ENCODE measurements at places on chromosomes 2 and 18.

- no peak for DNase-seq
Observed at GRCh38 chr2:23092831-23093230, 292.1 kb upstream of the KLHL29 start.

- no peak for DNase-seq
Observed at GRCh38 chr2:5782103-5782502, 89.9 kb downstream of the SOX11 start.

DNA sequence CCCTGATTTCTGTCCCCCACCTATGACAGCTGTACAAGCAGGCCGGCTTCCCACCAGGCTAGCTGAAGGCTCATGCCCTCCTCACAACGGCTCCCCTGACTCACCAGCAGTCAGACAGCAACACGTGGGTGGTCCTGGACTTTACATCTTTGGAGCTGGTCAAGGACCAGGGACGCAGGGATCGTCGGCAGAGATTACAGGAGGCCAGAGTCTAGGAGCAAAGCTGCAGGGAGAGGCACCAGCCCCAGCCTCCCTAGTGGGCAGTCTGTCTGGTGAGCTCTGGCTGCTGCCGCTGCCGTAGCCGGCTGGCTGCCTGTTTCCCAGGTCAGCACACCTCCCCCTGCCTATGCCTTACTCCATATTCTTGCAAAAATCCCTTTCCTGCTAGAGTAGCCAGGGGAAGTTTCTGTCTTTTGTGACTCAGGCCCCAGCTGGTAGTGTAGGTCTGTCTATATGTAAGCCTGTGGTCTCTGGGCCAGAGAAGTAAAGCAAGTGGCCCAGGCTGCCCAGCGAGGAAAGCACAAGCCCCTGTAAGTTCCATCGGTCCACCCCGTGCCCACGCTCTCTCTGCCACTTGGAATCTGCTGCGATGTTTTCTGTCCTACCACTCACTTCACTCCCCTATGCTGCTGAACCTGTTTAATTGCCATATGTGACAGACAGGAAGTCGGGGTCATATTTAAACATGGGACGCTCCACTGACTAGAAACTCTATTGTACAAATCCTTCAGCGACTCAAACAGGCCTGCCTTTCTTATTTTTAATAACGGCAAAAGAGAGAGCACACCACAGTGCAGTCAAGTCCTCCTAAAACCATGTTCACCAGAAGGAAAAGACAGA lies 2.4 kb upstream of the ARHGEF4 start:
- DNase-seq, result no peak

GRCh38 chr2:19689646-19690168 lies 212.1 kb downstream of the TTC32 start:
- DNase-seq, result no peak

DNA sequence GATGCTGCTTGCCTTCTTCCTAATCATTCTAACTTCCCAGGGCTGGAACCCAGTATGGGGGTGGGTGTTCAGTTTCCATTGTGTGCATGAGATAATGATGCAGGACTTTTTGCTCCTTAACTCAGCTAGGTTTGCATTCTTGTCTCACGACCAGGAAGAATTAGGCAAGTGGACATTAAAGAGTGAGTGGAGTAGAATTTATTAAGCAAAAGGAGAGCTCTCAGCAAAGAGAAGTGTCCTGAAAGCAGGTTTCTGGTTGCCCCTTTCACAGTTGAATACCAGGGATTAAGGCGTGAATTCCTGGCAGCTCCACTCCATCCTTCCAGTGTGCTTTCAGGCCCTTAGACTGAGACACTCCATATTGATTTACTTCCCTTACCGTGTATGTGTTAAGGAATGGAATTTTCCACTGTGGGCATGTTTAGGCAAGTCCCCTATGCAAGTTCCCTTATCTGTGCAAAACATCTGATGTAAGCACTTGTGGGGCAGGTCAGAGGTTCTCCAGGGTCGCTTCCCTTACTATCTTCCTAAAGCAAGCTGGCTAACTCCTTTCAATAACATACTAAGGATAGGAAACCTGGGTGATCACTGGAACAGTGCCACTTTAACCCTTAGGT lies 126.5 kb downstream of the GPR39 start:
- DNase-seq, result no peak

DNA sequence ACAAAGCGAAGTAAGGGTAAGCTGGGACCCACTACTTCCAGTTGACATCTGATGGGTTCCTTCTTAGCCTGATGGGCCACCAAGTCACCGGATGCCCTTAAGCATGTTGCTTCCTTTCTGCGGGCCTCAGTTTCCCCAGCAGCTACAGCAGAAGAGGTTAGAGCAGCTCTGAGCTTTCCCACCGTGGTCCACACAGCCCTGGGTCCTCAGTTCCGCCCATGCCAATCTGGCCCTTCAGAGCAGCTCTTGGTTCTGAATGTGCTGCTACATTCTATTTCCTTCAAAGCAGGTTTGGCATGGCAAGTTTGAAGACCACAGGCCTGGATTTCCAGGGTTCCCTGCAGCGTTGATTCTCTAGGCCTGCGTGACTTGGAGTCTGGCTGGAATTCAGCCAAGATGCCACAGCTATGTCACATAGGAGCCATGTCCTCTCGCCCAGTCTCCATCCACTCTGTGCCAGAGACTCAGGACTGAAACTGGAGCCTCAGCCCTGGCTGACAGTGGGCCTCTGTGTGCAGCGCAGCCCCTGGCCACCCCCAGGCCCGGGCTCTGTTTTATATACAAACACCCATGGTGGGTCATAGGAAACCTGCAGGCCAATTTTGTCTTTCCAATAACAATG lies 79.6 kb downstream of the TFCP2L1 start:
- no peak for DNase-seq

DNA sequence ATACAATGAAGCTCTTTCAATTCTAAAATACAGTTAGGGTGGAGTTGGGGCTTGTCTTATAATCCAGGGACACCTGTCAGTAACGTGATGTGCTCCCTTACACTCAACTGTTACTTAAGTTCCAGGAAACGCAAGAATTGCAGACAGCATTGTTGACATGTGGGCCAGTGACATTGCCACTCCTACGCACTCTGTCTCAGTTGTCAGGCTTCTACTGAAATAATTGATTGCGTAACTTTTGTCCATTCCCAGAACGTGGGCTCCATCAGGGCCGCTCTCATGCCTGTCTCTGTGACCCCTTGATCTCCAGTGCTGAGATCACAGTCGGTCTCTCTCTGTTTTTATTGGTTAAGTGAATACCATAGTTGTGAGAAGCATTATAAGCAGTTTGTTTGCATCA lies 487.8 kb downstream of the GALR1 start:
- no peak for DNase-seq

GRCh38 chr2:142033393-142033792 lies 97.4 kb downstream of the LRP1B start:
- DNase-seq, result no peak

- no peak for DNase-seq
Observed at GRCh38 chr2:201901786-201902185, 95.4 kb downstream of the CDK15 start.

- DNase-seq, result no peak
Observed at GRCh38 chr2:172278667-172279066, 148.7 kb upstream of the ITGA6 start.

DNA sequence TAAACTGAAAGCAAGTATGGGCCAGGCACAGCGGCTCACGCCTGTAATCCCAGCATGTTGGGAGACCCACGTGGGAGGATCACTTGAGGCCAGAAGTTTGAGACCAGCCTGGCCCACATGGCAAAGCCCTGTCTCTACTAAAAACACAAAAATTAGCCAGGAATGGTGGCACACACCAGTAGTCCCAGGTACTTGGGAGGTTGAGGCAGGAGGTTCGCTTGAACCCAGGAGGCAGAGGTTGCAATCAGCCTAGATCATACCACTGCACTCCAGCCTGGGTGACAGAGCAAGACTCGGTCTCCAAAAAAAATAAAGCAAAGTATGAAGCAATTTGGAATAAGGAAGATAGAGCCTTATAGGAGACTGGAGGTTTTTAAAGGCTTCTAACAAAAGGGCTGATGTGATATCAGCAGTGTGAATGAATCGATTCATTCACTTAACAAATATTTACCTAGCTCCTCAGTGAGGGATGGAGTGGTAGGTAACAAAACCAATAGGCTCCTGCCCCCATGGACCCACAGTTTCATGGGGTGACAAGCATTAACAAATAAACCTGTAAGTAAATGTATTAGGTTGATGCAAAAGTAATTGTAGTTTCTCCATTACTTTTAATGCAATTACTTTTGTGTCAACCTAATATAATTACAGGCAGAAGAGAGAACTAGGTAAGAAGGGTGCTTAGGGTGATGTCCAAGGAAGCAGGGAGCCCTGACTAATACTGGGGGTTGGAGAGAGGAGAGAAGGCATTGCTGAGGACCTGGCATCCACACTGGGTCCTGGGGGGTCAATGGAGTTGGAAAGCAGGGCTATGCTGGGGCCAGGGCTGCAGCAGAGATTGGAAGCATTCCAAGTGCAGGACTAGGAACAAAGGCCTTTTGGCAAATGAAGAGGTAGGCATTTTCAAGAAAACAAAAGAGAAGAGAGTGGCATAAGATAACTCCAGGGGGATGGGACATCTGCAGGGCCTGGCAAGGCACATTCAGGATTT lies 195.4 kb upstream of the ARL4C start:
- DNase-seq, result no peak

GRCh38 chr2:184799379-184799778 lies 201.1 kb downstream of the ZNF804A start:
- no peak for DNase-seq

- DNase-seq, result no peak
Observed at GRCh38 chr18:35390951-35391700, 14.0 kb upstream of the ZNF396 start.

GRCh38 chr2:205848601-205849000 lies 166.3 kb downstream of the NRP2 start:
- no peak for DNase-seq

GRCh38 chr18:24915547-24915946 lies 436.4 kb downstream of the ZNF521 start:
- no peak for DNase-seq

GRCh38 chr2:236555481-236555880 lies 14.1 kb upstream of the ACKR3 start:
- DNase-seq, result no peak

DNA sequence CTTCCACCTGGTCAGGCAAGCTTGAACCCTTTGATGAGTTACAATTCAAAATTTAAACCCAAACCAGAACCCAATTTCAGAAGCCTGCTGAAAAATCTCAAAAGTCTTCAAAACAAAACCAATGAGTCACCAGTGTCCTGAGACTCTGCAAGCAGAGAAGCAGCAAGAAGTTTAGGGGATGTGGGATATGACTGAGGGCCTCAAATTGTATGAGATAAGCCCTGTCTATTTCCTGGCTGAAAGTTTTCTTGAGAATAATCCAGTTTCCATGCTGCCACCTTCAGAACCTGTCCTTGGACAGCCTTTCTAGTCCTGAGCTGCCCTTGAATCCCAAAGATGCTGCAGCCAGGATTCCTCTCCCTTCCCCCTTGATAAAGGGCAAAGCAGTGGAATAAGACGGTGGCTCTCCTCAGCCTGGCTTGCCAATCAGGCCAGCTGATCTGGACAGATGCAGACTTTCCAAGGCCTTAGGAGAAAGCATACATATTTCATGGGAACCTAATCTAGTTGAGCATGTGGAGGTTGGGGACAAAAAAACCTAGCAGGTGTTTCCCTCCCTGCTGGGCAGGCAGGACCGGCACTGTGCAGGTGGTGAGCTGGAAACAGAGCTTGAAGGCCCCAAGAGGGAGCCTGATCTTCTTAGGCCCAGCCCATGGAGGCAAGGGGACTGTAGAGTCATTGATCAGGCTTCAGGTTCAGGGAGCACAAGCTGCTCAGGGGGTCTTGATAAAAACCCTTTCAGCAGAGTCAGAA lies 278.0 kb upstream of the MGAT5 start:
- no peak for DNase-seq

- DNase-seq, result no peak
Observed at GRCh38 chr2:239768907-239769553, 256.1 kb downstream of the NDUFA10 start.

DNA sequence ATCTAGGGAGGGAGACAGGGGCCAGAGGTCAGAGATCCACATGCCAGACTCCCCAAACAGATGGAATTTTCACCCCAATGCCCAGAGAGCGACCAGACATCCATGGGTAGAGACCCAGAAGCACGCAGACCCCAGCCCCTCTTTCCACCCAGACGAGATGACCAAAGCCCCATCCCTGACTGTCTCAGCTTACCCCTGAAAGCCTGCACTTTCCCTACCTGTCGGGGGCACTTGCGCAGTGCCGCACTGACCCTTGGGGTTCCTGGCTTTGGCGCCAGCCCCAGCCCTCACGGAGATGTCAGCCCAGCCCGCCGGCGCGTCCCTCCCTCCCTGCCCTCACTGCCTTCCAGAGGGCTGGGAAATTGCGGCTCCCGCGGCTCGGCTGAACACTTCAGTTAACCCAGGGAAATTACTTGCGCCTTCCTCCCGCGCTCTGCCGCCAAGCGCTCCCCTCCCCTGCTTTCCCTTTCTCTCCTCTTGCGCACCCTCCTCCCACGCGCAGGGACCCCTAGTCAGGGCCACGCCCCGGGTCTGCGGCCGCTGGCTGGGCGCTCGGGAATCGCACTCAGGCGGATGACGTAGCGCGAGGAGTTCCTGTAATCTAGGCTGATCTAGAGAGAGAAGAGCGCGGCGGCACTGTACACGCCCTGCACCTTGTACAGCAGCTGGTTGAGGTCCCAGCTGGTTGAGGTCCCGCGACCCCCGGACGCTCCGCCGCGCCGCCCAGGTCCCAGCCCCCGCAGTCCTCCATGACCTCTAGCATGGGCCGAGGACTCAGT lies 12.0 kb downstream of the ALPG start:
- peak; percentile 56 for DNase-seq

DNA sequence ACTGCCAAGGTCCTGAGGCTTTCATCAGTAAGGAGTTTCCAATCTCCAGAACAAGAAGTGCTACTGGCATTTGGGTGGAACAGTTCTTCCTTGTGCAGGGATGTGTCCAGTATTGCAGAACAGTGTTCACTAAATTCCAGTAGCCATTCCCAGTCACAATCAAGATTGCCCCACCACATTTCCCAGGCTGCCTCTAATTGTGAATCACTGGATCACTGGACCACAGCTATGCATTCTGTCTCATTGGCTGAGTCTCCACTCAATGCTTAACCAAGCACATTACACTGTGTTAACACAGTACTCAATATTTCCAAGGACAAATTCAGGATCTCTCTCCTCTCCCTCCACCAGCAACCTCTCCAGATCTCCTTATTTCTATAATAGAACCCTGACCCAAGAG lies 160.2 kb upstream of the CCDC150 start:
- no peak for DNase-seq

GRCh38 chr2:230335461-230335863 lies 8.5 kb downstream of the SP140L start:
- no peak for DNase-seq

- DNase-seq, result peak; percentile 30
Observed at GRCh38 chr2:231297108-231297908, 98.2 kb upstream of the B3GNT7 start.

- no peak for DNase-seq
Observed at GRCh38 chr2:134420920-134421319, 167.0 kb downstream of the MGAT5 start.

- DNase-seq, result no peak
Observed at GRCh38 chr2:119929537-119929936, 83.3 kb upstream of the EPB41L5 start.

- no peak for DNase-seq
Observed at GRCh38 chr18:6441200-6441599, 26.5 kb upstream of the L3MBTL4 start.

GRCh38 chr2:29983308-29983707 lies 61.9 kb upstream of the ALK start:
- no peak for DNase-seq

- DNase-seq, result peak; percentile 10
Observed at GRCh38 chr2:79935771-79936657, 368.5 kb downstream of the LRRTM1 start.
